ENCODE measurements at places on chromosomes 5 and 9.

GRCh38 chr5:56951126-56951945, 587 bp downstream of the MIER3 start:
- DNase-seq: no peak

DNA sequence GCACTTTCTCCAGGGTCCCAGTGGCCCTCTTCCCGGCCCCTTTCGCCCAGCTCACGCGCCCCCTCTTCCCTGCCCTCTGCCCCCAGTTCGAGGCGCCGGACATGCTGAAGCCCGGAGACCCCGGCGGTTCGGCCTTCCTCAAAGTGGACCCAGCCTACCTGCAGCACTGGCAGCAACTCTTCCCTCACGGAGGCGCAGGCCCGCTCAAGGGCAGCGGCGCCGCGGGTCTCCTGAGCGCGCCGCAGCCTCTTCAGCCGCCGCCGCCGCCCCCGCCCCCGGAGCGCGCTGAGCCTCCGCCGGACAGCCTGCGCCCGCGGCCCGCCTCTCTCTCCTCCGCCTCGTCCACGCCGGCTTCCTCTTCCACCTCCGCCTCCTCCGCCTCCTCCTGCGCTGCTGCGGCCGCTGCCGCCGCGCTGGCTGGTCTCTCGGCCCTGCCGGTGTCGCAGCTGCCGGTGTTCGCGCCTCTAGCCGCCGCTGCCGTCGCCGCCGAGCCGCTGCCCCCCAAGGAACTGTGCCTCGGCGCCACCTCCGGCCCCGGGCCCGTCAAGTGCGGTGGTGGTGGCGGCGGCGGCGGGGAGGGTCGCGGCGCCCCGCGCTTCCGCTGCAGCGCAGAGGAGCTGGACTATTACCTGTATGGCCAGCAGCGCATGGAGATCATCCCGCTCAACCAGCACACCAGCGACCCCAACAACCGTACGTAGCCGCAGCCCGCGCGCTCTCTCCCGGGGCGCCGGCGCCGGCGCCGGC, 1.0 kb downstream of the PRDM6 start:
- no peak for DNase-seq

DNA sequence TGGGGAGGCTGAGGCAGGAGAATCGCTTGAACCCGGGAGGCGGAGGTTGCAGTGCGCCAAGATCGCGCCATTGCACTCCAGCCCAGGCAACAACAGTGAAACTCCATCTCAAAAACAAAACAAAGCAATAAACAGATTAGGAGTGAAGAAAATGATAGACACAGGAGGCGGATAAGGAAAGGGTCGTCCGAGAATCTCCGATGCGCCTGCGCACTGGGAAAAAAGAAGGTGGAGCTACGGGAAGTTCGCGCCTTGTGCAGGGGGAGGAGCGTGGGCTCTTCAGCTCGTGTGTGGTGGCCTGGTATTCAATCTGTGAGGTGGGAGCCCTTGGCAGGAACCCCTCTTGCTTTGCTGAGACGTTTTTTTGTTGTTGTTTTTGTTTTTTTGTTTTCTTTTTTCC, 47.3 kb downstream of the GNA14 start:
- DNase-seq: no peak

DNA sequence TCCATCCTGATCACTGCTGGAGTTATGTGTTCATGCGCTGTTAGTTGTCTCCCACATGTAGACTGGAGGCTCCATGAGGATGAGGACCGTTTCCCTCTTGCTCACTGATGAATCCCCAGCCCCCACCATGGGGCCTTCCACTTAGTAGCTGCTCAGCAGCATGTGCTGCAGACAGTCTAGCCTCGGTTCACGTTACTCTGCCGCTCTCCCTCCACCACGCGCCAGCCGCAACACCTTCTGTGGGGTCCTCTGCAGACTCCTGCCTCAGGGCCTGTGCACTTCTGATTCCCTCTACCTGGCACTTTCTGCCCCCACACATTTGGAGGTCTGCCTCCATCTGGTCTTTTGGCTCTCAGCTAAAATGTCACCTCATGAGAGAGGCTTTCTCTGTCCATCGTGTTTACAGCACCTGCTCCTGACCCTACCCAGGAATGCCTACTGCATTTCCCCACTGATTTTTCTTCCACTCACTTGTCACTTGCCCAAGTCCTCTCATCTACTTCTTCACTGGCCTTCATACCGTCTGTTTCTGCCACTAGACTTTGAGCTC, 36.3 kb downstream of the STK10 start:
- DNase-seq: no peak

- DNase-seq: no peak
Measured at GRCh38 chr9:72794946-72795345, 157.9 kb downstream of the ALDH1A1 start.

DNA sequence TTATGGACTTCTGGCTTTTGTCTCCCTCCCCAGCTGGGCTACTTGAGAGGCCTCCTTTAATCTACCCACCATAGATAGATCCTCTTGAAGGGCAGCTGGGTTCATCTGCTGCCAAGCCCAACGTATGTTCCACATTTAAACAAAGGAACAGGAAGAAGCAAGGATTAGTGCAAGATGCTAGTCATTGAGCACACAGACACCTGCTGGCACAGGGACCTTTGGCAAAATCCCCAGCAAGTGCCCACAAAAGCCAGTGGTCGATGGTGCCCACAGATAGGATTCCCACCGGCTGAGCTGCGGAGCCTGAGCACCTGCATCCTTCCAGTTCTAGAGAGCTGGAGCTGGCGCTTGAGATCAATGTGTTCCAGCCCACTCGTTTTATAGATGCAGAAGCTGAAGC, 57.7 kb upstream of the SHB start:
- no peak for DNase-seq

DNA sequence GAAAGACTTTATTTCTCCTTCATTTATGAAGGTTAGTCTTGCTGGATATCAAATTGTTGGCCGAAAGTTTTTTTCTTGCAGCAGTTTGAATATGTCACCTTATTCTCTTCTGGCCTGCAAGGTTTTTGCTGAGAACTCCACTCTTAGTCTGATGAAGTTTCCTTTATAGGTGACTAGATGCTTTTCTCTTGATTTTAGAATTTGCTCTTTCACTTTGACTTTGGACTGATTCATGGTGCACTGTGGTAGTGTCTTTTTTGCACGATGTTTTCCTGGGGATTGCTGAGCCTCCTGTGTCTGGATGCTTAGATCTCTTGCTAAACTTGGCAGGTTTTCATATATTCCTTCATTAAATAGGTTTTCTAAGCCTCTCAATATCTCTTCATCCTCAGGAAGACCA, 12.4 kb downstream of the AHRR start:
- DNase-seq: no peak

DNA sequence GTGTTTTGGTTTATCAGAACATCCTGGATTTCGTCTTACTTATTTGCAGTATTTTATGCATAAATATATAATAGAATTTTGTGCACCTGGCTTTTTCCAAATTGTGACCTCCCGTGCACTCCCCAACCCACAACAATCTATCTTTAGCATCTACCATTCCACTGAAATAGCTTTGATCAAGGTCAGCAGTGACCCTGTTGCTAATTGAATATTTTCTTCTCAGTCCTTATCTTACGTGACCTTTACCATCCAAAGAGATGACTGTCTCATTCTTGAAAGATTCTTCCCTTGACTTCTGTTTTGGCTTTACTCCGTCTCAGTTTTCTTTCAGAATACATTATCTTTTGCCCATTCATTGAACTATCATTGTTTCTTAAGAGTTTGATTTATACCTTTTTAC, 18.4 kb downstream of the NDUFS4 start:
- DNase-seq: no peak

DNA sequence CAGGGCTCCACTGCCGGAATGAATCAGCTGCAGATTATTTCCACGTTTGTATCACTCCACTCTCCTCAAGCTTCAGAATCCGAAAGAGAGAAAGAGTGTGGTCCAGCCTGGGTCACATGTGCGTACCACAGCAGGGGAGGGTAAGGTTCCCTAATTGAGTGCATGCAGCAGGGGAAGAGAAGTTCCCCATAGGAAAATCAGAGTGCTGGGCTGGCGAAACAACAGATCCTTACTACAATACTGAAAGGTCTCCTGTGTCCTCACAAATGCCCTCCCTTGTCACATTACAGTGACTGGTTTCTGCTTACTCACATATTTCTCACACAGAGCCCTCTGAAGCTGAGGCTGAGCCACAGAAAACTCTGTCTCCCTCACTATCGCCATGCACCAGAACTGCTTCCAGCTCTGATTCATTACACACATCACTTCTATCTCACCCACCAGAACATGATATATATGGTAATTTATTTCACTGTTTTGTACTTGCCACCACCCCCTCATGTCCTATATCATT, 532.2 kb upstream of the TUSC1 start:
- no peak for DNase-seq

DNA sequence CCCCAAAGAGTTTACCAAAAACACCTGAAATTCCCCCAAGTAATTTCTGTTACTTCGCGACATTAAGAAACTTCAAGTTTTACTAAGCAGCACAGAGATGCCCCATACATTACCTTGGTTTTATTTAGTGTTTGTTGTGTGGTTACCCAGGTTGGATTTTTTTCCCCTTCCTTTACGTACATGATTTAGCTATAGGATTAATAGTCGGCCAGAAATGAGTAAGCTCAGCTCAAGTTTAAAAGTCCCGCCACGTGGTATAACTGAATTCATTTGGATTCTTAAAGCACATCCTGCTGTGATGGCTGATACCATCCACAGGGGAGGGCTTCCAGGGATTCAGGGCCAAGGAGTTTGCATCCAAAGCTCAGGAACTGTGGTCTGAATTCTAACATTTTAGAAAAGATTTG, 75.9 kb downstream of the DAP start:
- no peak for DNase-seq

GRCh38 chr9:137115394-137116026, 977 bp upstream of the DPP7 start:
- no peak for DNase-seq

- no peak for DNase-seq
Measured at GRCh38 chr9:129400001-129400970, 220.6 kb downstream of the C9orf50 start.

DNA sequence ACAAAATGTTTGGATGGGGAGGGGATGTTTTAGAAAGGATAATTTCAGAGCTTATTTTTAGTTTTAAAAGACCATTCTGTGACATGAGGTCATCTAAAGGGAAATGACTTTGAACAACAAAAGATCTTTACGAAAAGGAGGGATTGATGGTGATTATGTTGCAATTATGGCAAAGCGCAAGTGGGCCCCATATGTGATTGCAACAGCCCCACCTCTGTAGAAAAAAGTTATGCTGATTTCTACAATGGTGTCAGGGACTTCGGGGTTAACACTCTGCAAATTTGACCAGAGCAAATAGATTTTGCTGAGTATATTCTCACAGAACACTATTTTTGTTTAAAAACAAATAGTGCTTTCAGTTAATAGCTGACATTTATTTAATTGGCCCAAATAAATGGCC, 312.8 kb downstream of the NSG2 start:
- no peak for DNase-seq

DNA sequence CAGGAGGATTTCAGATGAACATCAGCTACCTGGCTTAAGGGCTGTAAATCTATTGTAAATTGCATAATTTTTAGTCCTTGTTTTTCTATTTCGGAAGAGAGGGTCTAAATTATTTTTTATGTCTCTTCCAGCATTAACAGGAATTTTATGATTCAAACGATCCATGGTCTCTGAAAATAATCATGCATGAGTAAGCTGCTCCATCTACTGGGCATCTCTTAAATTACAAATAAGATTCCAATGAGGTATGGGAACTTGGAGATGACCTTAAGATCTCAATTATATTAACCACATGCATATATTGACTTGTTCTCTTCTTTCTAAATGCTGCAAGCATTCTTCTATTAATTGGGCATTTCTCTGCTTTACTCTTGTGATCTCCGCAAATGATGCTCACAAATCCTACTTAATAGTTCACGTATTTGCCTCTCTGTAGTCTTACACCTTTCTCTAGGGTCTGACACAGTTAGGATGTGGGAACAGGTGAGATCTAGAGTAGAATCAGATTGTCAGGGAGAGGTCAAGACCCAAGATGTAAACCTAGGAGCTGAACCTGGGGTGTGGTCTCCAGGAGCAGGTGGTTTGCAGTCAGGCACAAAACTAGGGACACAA, 86.9 kb downstream of the NUDT12 start:
- no peak for DNase-seq

DNA sequence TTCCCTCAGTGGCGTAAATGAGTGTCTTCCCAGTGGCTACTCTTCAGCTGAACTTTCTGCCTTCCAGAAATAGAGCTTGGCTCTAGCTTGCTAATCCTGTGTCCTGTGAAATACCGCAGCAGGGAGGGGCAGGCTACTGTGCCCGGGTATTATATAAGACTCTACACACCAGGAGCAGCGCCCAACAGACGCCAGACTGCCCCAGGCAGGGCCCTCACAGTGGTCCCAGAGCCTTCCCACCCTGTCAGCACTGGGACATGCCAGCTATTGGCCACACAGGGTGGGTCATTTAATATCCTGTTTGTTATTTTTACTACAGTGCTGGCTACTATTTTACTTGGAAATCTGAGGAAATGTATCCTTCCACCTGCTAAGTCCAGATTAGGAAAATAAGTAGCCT, 121.0 kb downstream of the FEM1C start:
- DNase-seq: no peak

DNA sequence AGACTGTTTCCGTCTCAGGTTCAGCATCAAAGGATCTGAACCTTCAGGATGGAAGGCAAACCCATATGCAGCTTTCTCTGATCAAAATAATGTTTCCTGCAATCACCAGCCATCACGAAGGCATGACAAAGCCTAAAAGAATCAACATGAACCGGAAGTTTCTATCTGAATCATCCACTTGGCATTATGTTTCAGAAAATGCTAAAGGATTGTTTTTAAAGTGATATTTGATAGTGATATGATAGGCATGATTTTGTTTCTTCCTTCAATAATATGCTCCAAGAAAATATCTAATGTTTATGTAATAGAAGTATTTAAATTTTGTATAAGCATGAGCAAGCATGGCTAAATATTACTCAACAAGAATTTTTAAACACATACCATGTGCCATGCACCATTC, 219.6 kb downstream of the PLK2 start:
- no peak for DNase-seq

GRCh38 chr9:20625003-20625349, 2.7 kb upstream of the MLLT3 start:
- DNase-seq: no peak

GRCh38 chr5:23675456-23675855, 168.0 kb downstream of the PRDM9 start:
- no peak for DNase-seq

- DNase-seq: no peak
Measured at GRCh38 chr5:168104350-168104749, 187.1 kb upstream of the WWC1 start.

DNA sequence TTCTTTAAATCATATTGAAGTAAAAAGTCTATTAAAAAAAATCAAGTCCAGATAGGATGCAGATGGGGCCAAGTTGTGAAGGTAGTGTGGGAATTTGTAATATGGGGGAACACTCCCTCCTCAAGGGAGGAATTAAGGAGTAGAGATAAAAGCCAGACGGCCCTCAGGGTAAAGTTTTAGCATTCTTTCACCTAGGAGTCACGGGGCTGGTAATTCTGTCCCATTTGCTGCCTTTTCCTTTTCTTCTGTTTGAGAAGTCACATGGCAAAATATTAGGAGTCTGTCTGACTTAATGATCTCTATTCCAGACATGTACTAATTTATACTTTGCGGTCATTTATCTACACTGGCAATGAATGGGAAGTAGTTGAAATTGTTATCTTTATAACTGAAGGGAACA, 61.9 kb downstream of the SNX24 start:
- DNase-seq: no peak

GRCh38 chr5:45376417-45376816, 319.8 kb downstream of the HCN1 start:
- DNase-seq: no peak

- no peak for DNase-seq
Measured at GRCh38 chr5:68319706-68320412, 104.3 kb downstream of the PIK3R1 start.
